Substantia nigra (tissue), 51 donors: ENCODE measurements at places on chromosomes 16 and 17.
A peak's percentile ranks its signal among the peaks of the same experiment; 100 is the strongest.

DNA sequence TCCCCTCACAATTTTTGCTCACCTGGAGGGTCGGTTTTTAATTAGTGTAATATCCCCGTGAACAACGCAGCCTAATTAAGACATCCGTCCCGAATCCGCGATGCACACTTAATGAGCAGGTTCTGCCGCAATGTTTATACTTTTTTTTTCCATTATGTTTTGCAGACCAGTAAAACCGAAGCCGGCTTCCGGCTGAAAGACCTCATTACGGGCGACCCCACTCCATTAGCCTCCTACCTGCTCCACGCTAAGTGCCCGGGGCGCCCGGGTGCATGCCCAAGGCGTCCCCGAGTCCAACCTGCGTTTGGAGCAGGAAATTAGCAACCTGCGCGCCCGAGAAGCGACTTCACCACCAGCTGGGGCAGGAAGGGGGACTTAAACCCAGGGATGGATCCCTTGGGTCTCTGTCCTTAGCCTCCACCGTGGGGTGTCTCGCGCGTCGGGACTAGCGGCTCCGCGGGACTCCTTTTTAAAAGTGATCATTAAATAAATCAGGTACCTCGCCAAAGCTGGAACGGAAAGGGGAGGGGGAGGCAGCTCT, 1.7 kb downstream of the RBFOX3 start:
- DNase-seq: no peak

DNA sequence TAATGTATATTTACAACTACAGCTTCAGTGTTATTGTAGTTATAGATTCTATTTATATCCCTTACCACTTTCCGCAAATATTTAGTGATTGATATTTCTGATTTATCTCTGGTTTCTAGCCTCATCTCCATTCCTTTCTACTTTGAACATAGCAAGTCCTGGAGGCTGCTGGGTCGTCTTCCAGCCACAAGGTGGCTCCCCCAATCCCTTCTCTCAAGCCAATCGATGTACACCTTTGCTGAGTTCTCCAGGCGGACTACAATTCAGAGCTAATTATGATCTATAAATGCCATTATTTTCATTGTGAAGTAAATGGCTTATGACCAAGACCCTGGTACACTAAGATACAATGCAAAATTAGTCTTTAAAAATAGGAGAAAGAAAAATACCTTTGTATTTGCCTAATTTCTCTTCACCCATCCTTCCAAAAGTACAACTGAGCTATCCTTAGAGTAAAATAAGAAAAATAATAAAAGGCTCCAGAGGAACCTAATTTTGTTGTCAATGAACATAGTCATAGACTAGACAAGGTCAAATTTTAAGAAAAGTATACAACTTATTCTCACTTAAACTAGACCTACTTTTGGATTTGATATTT, 122.1 kb downstream of the SKAP1 start:
- no peak for DNase-seq

DNA sequence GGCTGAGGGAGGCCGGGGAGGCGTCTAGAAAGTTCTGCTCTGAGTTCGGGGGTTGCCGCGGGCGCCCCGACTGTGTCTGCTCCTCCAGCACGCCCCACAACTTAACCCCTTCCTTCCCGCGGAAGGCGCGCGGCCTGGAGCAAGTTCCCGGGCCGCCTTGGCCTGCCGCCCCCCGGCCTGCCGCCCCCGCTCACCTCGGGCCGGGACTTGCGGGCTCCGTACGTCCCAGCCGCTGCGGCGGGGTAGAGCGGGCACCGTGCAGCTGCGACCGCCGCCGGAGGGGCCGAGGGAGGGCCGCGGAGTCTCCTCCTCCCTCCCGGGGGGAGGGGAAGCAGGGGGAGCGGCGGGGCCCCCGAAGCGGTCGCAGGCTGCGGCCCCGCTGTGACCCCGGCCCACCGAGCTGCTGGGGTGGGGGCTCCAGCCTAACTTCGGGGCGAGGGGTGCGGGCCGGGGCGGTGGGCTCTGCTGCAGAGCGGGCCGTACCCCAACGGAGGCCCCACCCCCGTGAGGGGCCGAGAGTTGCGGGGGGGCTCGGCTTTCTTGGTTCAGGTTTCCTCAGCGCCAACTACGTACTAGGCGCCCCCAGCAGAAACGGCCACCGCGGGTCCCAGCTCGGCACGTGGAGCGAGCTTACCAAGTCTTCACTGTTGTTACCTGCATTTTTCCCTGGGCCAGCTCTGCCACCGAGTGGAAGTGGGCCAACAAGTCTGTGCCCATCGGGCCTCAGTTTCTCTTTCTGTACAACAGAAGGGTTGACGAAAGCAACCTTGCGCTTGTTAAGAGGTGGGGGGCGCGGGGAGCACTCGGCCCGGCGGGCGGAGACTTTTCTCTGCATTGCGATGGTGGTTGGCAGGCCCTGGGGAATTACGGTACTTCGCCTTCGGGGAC, at the start of gene CCDC102A:
Gene CCDC102A, minus strand, starts transcription at position 266 of the 888 bp plus-strand sequence. CDS start 7,394 bp downstream, outside the sequence.
- DNase-seq: no peak

DNA sequence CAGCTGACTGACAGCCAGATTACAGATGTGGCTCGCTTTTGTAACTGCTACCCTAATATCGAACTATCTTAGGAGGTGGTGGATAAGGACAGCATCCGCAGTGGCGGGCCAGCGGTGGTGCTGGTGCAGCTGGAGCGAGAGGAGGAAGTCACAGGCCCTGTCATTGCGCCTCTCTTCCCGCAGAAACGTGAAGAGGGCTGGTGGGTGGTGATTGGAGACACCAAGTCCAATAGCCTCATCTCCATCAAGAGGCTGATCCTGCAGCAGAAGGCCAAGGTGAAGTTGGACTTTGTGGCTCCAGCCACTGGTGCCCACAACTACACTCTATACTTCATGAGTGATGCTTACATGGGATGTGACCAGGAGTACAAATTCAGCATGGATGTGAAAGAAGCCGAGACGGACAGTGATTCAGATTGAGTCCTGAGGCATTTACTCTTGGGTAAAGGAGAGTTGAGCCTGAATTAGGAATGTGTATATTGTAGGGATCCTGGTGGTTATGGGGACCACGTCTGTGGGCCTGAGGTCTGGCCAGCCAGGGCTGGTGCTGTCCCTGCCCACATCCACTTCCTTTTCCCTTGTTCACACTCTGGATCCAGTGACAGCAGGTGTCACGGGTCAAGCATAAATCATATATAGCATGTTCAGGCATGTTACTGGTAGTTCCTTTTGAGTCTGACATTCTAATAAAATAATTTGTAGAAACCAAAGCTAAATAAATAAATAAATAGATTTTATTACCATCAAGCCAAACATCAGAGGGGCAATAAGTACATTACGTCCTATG, 89.0 kb upstream of the SMURF2 start:
- no peak for DNase-seq

- DNase-seq: no peak
Observed at GRCh38 chr17:79338152-79338551, 263.5 kb downstream of the ENGASE start.

DNA sequence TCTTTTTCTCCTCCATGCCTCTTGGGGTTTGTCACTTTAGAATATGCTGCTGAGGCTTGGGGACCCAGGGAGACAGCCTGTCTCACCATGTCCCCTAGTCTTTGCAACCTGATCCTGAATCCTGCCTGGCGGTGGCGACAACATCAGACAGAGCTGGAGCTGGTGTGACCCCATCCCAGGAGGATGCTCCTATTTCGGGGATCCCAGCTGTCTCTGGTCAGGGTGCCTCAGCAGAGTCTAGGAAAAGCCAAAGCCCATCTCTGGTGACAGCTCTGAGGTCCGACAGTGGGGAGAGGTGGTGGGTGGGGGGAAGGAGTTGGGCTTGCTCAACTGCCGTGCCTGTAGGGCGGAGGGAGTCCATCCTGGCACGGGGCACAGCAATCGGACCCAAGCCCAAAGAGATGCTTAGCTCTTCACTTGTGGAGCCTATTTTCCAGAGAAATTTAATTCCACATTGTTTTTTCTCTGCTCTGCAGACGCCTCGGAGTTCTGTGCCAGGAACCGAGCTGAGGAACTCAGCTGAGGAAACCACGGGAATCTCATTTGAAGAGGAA, 10.3 kb upstream of the TNS4 start:
- DNase-seq: no peak

GRCh38 chr16:85313526-85314301, 201.4 kb upstream of the CIBAR2 start:
- peak; percentile 47 for DNase-seq

- no peak for DNase-seq
Observed at GRCh38 chr17:50580646-50581045, 20.1 kb downstream of the CACNA1G start.

GRCh38 chr17:78912082-78912481, 9.1 kb upstream of the CEP295NL start:
- no peak for DNase-seq

DNA sequence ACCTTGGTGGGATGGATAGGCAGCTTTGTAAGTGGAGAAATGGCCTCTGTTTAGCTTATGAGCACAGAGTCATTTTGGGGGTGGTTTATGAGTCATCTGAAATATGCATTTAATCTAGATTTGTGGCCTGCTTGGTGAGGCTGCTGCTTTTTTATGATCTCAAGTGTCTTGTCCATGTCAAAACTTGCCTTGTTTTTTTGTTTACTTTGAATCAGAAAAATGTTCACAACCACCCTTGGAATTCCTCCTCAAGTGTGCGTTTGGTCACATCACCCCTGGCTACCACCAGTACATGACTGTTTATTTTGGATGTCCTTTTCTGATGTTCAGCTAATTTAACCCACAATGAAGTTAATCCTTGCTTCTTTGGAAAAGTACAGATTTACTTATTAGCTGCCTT, 64.6 kb downstream of the FTO start:
- no peak for DNase-seq

DNA sequence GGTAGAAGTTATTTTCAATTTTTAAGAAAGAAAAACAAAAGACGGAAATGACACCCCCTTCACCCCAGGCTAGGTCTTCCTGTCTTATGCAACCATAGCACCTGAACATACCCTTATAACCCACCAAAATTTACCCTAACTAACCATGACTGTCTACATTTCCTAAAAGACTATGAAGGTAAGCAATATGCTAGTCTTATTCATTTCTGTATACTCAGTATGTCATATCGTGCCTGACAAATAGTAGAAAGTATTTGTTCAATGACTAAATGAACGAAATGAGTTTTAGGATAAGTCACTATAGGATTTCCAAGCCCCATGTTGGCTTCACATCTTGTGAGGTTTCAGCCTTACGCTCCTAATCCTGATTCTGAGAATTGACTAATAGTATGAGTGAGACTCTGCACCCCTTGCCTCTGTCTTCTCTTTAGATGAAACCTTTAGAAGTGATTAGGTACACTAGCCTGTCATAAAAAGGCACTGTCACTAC, 6.5 kb downstream of the ADAT1 start:
- no peak for DNase-seq

DNA sequence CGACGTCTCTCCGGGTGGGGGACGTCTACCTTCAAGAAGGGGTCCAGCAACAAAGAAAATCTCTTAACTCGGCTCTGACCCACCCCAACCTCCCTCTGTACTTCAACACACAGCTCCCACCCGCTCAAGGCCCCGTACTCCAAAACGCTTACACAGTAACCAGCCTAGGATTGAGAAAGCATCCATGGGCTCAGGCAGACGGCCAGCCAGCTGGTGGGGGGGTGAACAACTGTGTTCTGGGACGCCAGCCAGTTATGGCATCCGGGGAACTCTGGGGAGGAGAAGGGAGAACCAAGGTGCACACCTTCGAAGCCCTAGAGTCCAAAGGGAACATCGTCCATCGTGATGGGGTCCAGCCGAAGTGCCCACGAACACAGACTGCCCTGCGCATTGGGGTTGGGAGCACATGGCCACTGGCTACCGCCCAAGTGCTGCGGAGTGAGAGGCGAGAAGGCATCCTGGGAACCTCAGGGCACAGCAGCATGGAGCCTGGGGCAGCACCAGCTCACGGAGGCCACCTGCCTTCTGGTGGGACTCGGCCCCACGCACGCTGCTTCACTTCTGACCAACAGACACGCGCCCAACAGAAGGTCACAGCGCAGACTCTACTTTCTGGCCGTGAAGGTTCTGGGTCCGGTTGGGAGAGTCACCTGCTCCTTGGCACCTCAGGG, 14.3 kb downstream of the SLC16A3 start:
- DNase-seq: peak; percentile 71

GRCh38 chr17:63621229-63621683, 961 bp upstream of the MAP3K3 start:
- DNase-seq: no peak

- no peak for DNase-seq
Observed at GRCh38 chr17:64698725-64699124, 36.6 kb upstream of the SMURF2 start.

DNA sequence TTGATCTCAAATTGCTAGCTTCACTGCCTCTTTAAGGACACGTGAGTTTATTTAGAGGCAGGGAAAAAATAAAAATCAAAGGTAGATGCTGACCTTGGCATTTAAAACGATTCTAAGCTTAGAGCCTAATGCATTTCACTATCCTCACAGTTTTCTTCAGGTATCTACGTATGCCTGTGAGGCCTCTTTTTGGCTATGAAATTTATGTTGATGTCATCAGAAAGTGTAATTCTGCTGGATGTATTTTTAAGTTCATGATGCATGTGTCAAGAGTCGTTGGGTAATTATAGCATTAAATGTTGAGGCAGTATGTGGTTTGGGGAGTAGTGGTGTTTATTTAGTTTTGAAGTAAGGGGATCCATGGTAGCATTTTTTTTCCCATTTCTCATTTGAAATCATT, 4.2 kb upstream of the KRTAP3-2 start:
- DNase-seq: no peak

DNA sequence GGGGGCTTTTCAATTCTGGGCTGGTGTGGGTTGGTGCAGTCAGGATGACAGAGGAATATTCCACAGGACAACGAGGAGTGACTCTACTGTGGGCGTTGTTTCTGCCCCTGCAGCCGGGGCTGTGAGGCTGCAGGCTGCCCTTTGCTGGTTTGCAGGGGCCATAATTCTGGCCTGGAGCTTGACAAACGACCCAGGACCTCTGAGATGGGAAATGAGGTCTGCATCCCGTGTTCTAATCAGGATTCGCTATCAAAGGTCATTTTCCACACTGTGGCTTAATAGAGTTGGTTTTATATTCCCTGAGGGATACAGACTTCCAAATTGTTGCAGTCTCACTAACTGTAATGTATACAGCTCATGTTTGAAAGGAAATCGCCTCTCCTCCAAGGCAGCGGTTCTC, 180.9 kb downstream of the RPTOR start:
- DNase-seq: no peak

DNA sequence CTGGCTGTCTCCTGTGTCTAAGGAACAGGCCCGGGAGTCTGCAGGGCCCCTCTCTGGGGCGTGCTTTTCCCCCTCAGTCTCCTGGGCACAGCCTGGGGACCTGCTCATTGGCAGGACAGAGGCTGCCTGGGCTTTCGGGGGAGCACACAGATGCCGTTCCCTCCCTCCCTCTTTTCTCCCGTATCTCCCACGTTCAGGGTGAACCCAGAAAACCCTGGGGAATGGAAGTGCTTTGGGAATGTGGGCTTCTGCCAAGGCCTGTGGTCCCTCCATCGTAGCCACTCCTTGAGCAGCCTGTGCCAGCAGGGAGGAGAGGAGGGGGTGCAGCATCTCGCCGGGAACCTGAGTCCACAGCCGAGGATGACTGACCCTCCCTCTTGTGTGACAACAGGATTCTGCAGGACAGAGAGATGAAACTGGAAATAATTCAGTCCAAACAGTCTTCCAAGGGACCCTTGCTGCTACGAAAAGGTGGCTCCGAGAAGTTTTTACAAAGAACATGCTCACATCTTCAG, 52.0 kb downstream of the RNF213 start:
- no peak for DNase-seq
